ENCODE measurements at places on chromosomes 16 and 17.
A peak's percentile ranks its signal among the peaks of the same experiment; 100 is the strongest.

DNA sequence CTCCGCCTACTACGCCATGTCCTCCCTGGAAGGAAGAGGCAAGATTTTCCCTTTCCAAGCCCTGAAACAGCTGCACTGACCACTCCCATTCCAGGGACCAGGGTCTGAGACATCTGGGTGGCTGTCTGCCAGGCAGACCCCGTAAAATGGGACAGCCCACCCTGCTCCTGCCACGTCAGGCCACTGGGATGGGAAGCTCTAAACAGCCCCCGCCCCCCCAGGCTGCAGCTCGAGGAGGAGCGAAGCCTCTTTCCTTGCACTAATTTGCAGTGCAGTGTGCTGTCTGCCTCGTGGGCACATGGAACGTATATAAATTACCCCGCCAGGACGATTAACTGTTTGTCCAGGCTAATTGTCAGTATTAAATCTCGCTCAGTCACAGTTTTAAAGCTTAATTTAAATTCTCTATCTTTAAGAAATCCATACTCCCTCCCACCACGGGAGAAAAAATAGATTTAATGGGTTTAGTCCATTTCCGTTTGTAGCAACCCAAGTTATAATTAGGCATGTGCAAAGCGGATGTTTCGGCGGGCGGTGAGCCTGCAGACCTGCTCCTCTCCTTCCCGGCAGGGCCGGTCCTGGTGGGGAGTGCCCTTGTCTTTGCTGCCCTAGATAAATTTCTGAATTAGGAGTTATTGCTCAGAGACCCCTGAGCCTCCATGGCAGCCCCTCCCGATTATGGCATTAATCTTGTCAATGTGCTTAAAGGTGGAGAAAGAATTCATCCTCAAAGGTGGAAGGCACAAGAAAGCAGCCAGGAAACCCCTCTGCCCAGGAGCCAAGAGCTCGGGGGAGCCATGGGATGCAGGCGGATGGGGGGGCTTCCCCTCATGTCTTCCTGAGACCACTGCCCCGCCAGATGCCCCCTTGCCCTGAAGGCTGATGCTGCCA, 268.0 kb upstream of the TNRC6C start:
- DNase-seq = no peak

DNA sequence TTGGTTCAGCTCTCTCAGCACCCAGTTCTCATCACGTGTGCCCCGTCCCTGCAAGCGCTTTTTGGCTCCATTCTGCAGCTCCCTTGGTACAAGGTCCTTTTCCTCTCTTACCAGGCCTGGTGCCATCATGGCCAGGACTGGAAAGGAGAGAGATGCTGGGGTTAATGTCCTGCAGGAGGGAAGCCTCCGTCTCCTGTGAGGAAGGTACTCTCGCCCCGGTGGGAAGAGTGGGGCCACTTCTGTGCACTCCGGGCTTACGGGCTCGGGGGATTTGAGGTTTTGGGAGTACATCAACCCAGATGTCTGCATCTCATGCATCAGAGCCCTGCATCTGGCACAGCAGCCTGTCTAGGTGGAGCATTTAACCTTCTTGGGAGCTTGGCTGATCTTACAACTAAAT, 10.1 kb downstream of the CTRB2 start:
- DNase-seq = no peak

- DNase-seq = no peak
Measured at GRCh38 chr17:181245-182049, at the start of gene DOC2B. DOC2B (minus strand) TSS chr17:181650; CDS start chr17:181479, 171 bp downstream.

DNA sequence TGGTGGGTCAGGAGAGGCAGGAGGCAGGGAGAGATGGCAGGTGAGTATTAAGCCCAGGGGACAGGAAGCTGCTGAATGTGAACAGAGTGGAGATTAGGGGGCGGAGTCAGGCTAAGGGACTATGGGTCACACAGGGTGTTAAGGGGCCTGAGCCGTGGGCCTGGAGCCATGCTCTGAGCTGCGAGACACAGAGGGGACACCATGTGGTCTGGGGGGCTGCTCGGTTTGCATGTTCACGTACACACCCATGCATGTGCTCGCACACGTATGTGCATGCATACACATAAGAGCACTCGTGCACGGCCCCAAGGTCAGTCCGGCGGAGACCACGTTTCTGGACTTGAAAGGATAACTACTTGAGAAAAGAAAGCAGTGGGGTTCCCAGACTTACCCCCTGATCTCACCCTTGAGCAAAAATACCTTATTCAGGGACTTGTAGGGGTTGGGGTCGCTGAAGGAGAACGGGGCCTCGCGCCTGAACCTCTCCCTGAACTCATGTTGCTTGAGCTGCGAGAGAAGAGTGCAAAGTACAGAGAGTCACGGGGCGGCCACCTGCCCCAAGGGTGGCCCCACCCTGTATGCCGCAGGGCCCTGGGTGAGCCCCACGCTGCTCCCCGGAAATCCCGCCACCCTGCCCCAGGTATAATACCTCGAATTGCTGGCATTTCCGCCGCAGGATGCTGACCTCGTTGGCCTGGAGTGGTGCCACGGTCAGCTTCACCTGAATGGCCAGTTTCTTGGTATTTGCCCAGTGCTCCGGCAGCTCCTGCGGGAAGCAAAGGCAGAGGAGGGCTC, 50.8 kb downstream of the DNAH17 start:
- DNase-seq = no peak

DNA sequence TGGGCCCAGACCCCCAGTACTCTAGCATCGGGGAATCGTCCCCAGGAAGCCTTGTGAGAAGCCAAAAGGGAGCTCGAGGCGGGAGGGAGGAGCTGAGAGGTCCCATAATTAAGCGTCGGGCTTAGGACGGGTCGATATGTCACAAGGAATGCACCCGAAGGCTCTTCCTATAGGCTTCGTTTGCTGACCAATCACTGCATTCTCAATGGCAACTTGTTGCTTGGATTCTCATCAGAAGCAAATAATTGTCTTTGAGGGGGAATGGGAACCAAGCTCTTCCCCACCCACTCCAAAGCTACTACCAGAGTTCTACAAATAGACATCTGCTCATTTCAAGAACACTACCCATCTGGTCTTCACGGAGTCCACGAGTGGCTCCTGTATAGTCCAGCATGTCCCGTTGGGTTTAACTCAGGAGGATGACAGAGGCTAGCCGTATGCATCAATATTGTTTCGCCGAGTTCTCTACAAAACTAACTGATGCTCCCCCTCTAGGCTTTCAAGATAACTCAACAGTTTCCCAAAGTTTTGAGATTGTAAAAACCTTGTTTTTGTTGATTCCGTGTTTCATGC, 628 bp upstream of the BLMH start:
- no peak for DNase-seq

DNA sequence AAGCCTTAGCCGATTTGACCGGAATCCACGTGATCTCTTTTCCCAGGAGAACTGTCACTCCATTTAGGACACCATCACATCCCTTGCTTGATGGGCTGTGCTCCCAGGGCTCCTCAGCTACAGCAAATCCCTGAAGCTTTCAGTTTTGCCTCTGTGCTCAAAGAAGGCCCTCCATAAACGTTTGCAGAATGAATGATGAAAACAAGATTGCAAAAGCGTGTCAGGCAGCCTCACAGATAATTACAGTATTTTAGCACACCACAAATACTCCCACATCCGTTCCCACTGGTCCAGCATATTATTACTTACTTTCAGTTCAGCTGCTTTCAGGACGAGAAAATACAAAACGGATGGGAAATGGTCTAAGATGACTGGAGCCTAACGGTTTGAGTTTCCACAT, 84.6 kb downstream of the USP31 start:
- DNase-seq = no peak

GRCh38 chr16:50238868-50239301, 27.5 kb upstream of the ADCY7 start:
- DNase-seq = no peak

GRCh38 chr17:17034496-17035075, 7.7 kb upstream of the MPRIP start:
- DNase-seq = no peak

GRCh38 chr16:3148256-3149192, 13.7 kb downstream of the ZNF213 start:
- DNase-seq = no peak

GRCh38 chr16:87245511-87245910, 71.7 kb downstream of the C16orf95 start:
- no peak for DNase-seq

DNA sequence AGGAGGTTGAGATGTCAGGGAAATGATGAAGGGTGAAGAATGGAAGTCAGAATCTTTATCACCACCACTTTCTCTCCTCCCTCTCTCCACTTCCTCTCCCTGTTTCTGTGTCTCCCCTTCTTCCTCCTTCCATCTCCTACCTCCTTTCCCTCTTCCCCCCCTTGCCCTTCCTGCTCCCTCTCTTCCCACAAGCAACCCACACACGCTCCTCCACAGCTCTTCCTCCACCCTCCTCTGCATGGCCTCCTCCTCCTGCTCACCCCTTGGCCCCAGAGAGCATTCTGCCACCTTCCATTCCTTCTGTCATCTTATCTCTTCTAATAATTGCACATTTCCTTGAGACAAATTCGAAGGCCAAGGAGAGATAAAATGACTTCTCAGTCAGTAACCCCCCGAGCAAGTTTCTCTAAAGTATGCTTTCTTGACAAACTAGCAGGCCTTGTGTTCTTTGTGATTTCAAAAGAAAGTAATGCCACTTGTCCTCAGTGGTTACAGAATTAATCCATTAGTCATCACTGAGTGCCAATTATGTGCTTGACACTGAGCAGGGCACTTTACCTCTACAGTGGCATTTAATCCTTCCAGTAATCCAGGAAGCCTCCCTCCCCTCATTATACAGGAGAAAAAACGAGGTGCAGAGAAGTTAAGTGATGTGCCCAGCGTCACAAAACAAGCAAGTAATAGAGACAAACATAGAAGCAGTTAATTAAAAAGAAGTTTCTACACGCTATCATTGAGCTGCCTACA, 72.3 kb upstream of the CCL1 start:
- no peak for DNase-seq

GRCh38 chr17:82815790-82816305, 24.0 kb downstream of the ZNF750 start:
- no peak for DNase-seq

- DNase-seq = no peak
Measured at GRCh38 chr17:5115673-5116651, at the start of gene USP6. USP6 (plus strand) TSS chr17:5116032; CDS start chr17:5130368, 14,336 bp downstream.

GRCh38 chr17:58533616-58534188, 19.3 kb upstream of the MTMR4 start:
- no peak for DNase-seq

- no peak for DNase-seq
Measured at GRCh38 chr17:21008160-21008915, 34.5 kb downstream of the USP22 start.

GRCh38 chr17:79623786-79624717, 13.2 kb upstream of the RBFOX3 start:
- DNase-seq = no peak

- peak; percentile 77 for DNase-seq
Measured at GRCh38 chr16:11354733-11355574, 9.7 kb downstream of the RMI2 start.

- DNase-seq = no peak
Measured at GRCh38 chr17:41442739-41443138, 2.0 kb upstream of the KRT38 start.

- no peak for DNase-seq
Measured at GRCh38 chr16:78252757-78253156, 153.3 kb downstream of the WWOX start.

- DNase-seq = no peak
Measured at GRCh38 chr17:7755095-7755890, 37.7 kb downstream of the DNAH2 start.

DNA sequence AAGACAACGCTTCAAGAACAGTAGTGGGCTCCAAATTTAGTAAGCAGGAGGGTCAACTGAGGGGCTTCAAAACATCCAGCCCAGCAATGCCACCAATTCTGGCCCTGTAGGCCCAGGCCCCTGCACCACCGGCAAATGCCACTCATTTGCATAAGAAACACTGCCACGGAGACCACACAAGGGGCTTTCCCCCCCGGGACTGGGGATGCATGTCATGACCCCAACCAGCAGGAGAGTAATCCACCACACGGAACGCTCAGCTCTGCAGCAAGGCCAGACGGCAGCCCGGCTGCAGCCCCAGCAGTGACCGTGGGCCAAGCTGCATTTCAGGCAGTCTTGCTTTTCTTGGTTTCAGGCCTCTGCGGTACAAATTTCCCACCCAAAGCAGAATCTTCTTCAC, 14.1 kb downstream of the TMEM11 start:
- DNase-seq = no peak

- DNase-seq = no peak
Measured at GRCh38 chr16:4911970-4912386, 25.0 kb downstream of the PPL start.

- DNase-seq = no peak
Measured at GRCh38 chr16:81888520-81889394, 109.7 kb downstream of the PLCG2 start.

- no peak for DNase-seq
Measured at GRCh38 chr16:52526116-52526828, 20.7 kb downstream of the TOX3 start.

DNA sequence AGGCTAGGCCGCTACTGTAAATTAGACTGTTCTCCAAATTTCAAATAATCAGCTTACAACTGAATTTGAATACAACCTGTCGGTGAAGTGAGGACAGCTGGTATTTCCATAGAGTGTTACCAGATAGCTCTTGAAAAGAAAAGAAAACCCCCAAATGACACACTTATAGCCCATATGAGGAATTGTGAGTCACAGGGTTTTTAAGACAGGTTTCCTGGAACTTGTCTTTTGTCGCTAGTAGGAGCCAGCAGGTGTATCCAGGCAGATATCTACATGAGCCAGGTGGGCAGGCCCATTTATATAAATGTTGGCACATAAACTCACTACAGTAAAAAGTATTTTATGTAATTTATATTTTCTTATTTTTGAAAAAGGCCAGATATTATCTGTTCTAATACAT, 24.0 kb downstream of the TNRC6A start:
- DNase-seq = no peak

GRCh38 chr17:17737961-17738894, 57.0 kb downstream of the RAI1 start:
- no peak for DNase-seq

GRCh38 chr16:14223632-14224031, 152.5 kb downstream of the MRTFB start:
- no peak for DNase-seq

DNA sequence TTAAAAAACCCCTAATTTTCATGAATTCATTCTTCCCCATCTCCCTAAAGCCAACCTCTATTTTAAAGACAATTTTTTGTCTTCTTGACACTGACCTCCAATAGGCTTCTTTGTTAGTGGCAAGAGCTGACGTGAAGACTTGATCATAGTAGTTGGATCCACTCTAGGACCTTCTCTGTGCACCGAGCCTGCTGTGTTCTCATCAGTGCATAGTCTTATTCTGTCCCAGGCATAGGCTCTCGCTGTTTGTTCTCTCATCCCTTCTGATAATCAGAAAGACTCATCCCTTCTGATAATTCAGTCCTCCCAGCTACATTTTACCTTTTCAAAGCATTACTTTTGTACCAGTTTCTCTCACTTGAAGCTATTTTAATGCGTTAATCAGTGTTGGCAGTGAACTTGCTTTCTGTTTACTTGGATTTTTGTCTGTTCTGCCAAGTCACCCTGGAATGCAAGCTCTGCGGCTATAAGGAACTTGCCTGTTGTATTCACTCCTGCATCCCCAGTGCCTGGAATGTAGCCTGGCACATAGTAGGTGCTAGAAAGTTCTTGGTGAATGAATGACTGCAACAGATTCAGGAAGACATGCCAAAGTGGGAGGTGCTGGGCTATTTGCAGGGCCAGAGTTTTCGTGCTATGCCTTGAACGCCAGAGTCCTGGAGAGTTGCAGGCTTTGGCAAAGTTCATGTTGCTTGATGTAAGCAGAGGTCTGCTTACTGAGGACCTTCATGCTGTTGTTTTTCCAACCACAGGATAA, 147.6 kb upstream of the MPHOSPH6 start:
- no peak for DNase-seq

GRCh38 chr17:73747221-73748002, 103.2 kb upstream of the SDK2 start:
- no peak for DNase-seq
